ENCODE measurements at places on chromosomes 7 and 10.

GRCh38 chr7:9083837-9084236 lies 650.4 kb downstream of the NXPH1 start:
- no peak for DNase-seq

DNA sequence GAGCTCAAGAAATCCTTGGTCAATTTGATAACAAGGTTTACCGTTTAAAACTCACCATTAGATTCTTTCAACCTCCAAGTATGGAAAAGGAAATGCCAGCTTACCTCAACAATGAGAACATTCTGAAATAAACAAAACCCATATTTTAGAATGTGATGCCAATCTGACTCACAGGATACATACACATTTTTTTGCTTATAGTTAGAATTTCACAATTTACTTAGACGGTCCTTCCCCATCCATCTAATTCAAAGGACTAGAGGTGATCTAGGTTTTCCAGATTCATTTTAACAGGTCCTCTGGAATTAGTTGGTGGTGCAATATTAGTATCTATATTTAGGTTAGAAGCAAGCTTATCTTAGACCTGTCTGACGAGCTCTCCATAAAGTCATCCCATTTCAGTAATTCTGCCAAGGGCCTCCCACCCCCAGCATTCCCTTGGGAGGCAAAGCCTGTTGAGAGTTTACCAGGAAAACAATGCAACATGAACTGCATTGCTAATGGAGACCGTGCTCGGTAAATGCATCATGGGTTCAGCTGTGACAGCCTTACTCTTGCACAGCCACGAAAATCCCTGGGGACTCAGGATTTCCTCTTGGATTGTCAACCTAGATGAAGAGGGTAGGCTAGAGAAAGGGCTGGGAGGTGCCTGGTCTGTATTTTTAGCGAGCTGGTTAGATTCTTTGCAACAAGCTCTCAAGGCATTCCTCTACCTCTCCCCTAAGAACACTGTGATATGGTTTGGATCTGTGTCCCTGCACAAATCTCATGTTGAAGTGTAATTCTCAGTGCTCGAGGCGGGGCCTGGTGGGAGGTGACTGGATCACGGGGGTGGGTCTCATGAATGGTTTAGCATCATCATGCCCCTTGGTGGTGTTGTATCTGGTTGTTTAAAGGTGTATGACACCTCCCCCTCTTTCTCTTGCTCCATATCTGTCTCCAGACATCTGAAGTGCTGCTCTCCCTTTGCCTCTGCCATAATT lies 93.8 kb downstream of the PRTFDC1 start:
- no peak for DNase-seq

DNA sequence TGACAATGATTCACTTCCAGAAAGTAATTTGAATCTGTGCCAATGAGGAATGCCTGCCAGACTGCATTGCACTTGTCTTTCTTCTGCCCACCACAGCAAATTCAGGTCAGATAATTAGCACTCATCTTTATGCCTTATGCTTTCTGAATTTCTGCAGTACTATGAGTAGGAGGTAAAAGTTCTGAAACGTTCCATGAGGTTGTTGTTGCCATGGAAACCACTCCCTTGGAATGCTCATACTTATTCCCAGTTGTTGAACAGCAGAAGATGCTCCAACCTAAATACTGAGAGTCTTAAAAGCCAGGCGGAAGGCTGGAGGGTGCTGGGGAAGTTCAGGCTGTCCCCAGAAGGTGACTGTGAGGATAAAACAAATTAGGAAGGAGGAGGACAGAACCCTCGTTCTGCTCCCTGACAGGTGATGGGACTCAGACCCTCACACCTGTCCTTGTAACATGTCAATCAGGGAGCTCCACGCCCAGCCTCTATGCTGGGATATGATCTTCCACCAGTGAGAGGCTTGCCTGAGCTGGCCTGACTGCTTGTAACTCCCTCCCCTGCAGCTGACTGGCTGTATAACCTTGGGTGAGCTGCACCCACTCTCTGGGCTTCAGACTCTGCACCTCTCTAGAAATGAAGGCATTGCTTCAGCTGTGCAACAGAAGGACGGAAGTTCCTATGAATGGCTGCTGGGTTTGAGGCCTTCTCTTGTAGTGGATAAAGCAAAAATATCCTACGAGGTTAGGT lies 554.3 kb upstream of the MGMT start:
- no peak for DNase-seq

- DNase-seq = no peak
Observed at GRCh38 chr10:5809527-5810154, 3.6 kb downstream of the GDI2 start.

GRCh38 chr10:62112300-62112699 lies 156.3 kb downstream of the RTKN2 start:
- DNase-seq = no peak

Measured in osteocyte (in vitro differentiated cells).